ENCODE measurements at places on chromosomes 7 and 10.

GRCh38 chr10:47339759-47340607 lies 8.2 kb upstream of the RBP3 start:
- DNase-seq, result no peak

- DNase-seq, result no peak
Observed at GRCh38 chr7:11193888-11194287, 220.2 kb downstream of the PHF14 start.

- DNase-seq, result no peak
Observed at GRCh38 chr10:60281331-60281730, 108.3 kb downstream of the ANK3 start.

- no peak for DNase-seq
Observed at GRCh38 chr10:79925614-79926013, 23.3 kb downstream of the SFTPD start.

GRCh38 chr7:158116235-158116634 lies 471.4 kb downstream of the PTPRN2 start:
- DNase-seq, result no peak

DNA sequence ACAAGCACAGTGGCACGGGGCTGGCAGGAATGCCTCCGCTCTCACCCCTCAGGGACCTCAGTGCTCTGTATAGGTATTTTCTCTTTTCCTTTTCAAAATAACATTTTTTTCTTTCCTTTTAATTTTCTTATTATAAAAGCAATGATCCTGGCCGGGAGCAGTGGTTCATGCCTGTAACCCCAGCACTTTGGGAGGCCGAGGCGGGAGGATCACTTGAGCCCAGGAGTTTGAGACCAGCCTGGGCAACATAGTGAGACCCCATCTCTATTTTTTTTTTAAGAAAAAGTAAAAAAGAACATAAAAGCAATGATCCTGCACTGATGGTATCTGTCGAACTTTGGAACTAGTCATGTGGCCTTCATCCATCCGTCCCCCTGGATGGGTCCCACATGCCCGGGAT lies 3.2 kb downstream of the PRF1 start:
- no peak for DNase-seq

DNA sequence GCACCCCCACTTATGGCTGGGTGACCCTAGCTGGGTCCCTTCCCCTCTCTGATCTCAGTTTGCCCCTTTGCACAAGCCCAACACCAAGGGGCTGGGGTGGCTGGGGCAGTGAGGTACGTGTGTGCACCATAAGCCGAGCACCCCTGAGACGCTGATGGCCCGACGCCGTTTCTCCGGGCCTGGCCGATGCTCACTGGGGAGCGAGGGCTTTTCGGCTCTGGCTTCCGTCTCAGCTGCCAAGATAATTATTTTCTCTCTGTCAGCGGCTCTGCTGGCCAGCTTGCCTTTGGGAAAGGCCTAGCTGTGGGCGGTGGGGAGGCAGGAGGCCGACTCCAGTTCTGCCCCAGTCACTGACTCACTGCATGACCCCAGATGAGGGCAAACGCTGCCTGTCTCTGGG lies 91.0 kb downstream of the ZMIZ1 start:
- DNase-seq, result no peak

GRCh38 chr10:15457382-15457781 lies 86.3 kb upstream of the FAM171A1 start:
- no peak for DNase-seq

GRCh38 chr7:100588438-100588837 lies 2.3 kb downstream of the FBXO24 start:
- DNase-seq, result no peak
